SK-N-SH treated with all-trans-retinoic acid at 6 μM for 48 hours (cell line): ENCODE measurements at places on chromosomes 4 and X.
A peak's percentile ranks its signal among the peaks of the same experiment; 100 is the strongest.

GRCh38 chr4:13640149-13640940 is 12.8 kb upstream of the BOD1L1 start:
- ATAC-seq: peak; percentile 84

DNA sequence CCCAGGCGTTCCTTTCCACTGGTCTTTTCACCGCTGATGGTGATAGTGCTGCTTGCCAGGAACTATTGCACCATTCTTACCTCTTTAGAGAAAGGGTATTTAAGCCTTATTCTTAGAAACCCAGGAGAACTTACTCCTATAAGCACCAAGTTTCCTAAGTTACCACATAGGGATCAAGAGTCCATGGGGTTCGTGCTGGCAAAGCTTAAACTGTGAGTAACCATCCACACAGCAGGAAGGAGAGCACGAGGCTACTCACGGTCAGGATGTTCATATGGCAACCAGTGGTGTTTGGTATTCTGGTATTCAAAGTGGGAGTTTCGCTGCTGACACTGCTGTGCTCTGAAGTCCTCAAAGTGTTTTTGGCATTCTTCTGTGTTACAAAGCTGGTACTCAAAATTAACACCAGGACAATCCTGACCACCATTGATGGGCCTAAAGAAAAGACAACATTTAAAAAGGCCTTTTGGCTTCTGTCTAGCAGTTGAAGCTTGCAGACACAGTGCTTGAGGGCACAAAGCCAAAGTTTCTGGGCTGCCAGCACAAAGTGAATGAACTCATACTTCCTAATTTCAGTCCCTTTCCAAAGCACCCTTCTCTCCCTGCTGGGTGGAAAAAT is 256.9 kb downstream of the ADAMTS3 start:
- ATAC-seq: peak; percentile 95

DNA sequence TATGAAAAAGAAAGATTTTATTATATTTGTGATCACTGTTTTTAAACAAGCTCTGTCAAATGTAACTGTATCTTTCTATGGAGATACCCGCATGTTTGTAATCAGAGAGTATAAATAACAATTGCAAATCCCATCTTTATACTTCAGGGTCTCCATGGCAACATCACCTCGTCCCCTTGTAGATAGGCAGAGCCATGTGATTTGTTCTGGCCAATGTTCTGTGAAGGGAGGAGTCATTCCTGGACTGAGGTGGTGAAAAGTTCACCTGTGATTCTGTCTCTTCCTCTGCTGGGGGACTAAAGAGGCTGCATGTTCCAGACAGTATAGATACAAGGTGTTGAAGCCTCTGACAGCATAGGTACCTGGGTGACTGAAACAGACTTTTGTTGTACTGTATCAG is 45.6 kb upstream of the MED14 start:
- ATAC-seq: no peak

DNA sequence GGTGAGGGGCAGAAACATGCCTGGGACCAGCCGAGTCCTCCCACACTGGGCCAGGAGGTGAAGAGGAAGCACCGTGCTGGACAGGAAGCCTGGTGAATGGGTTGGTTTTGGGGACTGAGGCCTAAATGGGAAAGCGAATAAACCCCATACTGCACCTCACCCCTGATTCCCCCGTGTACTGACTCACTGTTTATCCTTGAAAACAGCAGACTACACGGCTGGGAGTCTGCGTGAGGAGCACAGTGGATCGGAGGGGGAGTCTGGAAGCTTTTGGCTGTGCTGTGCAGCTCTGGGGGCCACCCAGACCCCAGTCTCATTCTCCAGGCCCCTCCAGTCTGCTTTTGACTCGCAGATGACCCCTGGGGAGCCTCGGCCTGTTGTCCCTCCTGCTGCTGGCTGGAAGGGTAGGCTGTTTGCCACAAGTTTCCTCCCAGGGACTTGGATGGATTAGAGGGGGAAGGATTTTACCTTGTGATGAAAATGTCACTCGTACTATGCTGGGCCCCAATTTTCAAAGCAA is 90.0 kb downstream of the PSAPL1 start:
- ATAC-seq: no peak

DNA sequence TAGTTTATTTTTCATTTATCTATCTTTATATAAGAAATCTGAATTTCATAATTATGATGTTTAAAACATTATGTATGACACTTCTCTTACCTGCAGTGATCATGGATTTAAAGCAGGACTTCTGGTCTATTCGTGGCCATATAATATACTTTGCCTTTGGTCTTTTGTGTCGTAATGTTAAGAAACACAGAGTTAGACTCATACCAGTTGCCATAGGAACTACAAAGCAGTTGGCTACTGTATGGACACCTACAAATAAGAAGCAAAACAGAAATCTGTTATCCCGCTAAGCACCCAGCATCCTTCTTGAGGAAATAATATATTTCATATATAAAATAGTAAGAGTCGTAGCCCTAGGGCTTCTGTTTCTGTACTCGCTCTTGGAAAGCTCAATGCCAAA is 4.3 kb downstream of the SEPSECS start:
- ATAC-seq: no peak

DNA sequence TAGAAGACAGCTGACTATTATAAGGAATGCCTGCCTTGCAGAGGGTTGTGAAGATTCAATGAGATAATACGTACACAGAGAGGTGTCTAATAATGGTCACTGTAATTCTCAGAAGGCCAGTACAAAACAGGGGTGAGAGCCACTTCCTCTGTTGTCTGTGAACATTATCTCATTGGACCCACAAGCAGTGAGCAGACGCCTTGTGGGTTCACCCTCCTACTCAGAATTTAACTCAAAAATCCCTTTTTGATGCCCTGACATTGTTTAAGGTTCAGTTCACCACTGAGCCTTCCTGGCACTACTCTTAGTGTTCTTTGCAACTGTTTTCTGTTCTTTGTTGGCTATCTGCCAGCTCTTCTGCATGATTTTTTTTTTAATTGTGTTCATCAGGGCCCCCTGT is 467.4 kb downstream of the BCOR start:
- ATAC-seq: no peak

DNA sequence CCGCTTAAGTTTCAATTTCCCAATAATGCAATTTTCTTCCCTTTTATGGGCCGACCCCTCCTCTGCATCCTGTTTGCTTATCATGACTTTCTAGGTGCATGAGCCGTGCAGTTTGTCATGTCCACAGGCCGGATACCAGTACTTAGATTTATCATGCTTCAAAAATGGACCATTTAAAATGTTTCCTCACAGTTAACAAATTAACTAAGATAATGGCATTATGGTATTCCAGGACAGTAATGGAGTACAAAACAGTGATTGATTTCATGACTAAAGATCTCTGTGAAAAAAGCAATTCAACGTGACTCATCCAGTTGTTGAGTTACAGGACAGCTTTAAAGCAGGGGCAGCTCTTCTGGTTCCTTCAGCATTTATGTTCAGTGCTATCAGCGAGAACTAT is 23.0 kb downstream of the SNX25 start:
- peak; percentile 76 for ATAC-seq

GRCh38 chr4:155904331-155904730 is 835 bp downstream of the TDO2 start:
- no peak for ATAC-seq

GRCh38 chrX:13253223-13253622 is 66.6 kb downstream of the ATXN3L start:
- no peak for ATAC-seq

GRCh38 chr4:26510334-26510964 is 20.2 kb upstream of the CCKAR start:
- no peak for ATAC-seq

DNA sequence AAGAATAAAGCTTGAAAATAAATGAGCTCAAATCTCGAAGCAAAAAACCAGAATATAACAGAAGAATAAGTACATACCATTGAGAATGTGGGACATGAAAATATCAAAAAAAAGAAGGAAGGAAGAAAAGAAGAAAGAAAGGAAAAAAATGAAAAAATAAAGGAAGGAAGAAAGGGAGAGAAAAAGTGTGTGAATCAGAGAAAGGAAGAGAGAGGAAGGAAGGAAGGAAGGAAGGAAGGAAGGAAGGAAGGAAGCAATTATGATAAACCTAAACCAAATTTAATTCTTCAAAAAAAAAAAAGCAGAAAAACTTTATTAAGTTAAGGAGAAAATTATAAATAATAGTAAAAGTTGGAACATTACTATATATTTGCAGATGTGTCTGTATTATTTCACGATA is 949.8 kb downstream of the NLGN4X start:
- ATAC-seq: no peak

GRCh38 chrX:63934791-63935190 is 149.8 kb upstream of the ARHGEF9 start:
- no peak for ATAC-seq

DNA sequence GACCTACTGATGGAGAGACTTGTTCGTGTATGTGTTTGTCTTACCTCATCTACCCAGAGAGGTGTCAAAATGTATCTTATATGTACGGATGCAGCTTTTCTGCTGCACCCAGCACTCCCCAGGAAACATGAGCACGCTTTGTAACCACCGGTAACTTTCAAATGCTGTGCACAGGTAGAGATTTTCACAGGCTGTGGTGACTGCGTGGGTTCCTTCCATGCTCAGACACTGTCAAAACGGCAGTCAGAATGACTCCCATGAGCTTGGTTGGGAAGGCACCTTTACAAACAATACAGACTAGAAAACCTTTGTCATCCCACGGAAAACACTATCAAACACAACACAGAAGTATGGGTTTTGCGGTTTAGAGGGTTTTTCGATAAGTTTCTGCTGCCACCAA is 28.2 kb downstream of the F11 start:
- no peak for ATAC-seq

GRCh38 chr4:112518675-112519074 is 2.7 kb upstream of the NEUROG2 start:
- no peak for ATAC-seq

GRCh38 chr4:169571435-169571834 is 40.9 kb downstream of the NEK1 start:
- no peak for ATAC-seq

DNA sequence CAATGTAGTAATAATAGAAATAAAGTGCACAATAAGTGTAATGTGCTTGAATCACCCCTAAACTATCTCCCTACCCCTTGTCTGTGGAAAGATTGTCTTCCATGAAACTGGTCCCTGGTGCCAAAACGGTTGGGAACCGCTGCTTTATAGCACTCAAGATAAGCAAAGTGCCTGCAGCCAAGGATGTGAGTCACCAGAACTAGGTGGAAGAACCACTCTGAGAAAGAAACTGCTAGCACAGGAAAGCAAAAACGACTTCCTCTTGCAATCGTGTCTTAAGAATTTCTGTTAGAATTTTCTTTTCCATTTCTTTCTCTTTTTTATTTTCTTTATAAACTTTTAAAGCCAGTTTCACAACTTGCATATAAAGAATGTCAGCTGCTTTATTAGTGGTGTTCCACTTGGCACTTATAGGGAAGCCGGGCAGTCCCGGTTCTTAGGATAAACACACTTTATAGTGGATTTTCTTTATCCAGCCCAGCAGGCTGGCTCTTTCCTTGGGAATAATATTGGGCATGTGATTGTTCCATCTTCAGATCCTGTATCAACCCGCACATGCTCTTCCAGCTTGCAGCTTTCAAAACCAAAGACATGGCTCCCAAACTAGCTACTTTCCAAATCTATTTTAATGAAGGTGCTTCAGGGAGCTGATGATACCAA is 32.3 kb upstream of the CXCL8 start:
- ATAC-seq: peak; percentile 80

DNA sequence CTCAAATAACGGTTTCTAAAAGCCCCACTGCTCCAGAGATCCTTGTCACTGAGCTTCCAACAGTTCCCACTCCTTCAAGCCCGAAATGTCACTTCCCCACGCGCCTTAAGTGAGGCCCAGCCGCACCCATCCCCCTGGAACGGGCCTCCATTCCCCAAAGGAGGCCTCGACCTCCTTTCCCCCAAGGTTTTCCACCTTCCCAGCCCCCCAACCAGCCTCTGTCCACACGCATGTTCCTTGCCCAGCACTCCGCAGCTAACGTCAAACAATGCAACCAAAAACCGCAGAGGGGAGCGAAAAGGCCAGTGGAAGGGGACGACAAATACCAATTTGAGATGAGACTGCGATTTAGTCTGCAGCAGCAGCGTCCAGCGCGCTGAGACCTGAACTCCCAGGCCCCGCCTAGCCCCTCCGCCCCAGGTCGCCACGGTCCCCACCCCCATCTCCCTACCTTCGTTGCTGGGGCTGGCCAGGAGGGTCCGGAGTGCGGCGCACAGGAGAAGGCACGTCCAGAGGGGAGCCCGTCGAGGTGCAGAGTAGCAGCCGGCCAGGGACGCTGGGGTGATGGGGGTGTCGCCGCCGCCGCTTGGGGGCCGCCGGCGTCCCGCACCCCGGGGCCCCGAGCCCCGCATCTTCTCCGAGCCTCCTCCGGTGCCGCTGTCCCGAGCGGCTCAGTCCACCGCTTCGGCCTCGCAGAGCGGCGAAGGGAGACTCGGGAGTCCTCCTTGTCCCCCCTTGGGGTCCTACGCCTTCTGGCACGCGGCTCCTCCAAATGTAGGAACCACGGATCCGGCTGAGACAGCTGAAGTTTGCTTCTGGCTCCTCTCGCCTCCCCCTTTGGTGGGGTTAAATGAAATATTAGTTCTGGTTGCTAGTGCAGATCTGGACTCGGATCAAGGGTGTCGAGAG is 924 bp downstream of the EPHA5 start:
- peak; percentile 10 for ATAC-seq

GRCh38 chrX:87489071-87489470 is 28.5 kb upstream of the KLHL4 start:
- no peak for ATAC-seq

DNA sequence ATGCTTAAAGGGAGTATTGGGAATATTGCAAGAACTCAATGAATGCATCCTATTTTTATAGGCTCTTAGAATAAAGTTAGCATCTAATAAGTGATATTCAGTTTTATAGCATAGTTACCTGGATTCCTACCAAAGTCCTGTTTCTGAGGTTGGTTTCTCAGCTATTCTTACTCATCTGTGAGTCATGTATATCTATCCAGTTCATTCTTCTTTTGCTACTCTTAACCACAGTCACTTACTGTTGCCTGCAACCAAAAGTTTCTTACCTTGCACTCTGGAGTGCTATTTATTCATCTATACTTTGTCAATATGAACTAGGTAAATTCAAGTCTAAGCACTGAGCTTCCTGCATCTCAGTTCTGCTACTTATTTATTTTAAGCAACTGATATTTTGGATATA is 322.5 kb downstream of the HS3ST1 start:
- no peak for ATAC-seq

GRCh38 chr4:99564921-99565320 is 1.1 kb upstream of the TRMT10A start:
- ATAC-seq: no peak

GRCh38 chr4:10205223-10205622 is 88.6 kb upstream of the WDR1 start:
- no peak for ATAC-seq

DNA sequence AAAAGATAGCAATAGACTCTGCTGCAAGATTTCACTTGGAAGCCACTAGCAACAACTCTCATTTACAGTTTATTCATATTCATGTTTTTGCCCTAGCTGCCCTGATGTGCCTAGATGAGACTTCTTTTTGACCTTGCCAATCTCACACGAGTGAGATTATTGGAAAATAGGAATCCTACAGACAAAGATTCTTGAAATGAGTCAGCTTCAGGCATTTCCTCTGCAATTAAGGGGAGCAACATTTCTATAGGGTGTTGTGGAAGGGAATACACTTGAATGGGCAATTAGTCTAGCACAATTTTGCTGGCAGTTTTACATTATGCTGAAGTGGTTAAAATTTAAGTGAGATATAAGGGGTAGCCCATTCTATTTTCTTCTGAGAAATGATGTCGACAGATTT is 217.0 kb upstream of the FAT4 start:
- no peak for ATAC-seq

GRCh38 chrX:130975947-130976346 is 72.9 kb upstream of the ENOX2 start:
- peak; percentile 97 for ATAC-seq
